ENCODE measurements at places on chromosomes 5 and 9. TPM values are rescaled to one million over a fixed set of nuclear protein-coding genes. Genes with fewer than 3 reads are reported as not detected.

The NUTM2F gene
- not detected for polyA plus RNA-seq

The KCNN2 gene
- not detected for polyA plus RNA-seq

The ANGPTL2 gene
- 8.8 TPM for polyA plus RNA-seq

The ACTBL2 gene
- 0.34 TPM for polyA plus RNA-seq

The C9orf153 gene
- polyA plus RNA-seq: 0.21 TPM

The PRLR gene
- polyA plus RNA-seq: 0.80 TPM

The PHF19 gene
- 17.1 TPM for polyA plus RNA-seq

The C9orf152 gene
- not detected for polyA plus RNA-seq

The TXNDC8 gene
- polyA plus RNA-seq: not detected

The CACFD1 gene
- 4.7 TPM for polyA plus RNA-seq

The PNPLA7 gene
- 0.59 TPM for polyA plus RNA-seq

The PKN3 gene
- 0.95 TPM for polyA plus RNA-seq

The C7 gene
- polyA plus RNA-seq: not detected

The CTNND2 gene
- polyA plus RNA-seq: not detected

The FAM169A gene
- polyA plus RNA-seq: 0.08 TPM

All from GM23248 (cell line).